Stimulated activated CD8-positive, alpha-beta memory T cell treated with anti-CD3 and anti-CD28 coated beads, Interleukin-2, amount 100 ng/mL, for 1 hour (primary cell): ENCODE measurements at places on chromosomes 7 and 10.

GRCh38 chr10:43845121-43845520 is 196.4 kb upstream of the ZNF32 start:
- no peak for DNase-seq

DNA sequence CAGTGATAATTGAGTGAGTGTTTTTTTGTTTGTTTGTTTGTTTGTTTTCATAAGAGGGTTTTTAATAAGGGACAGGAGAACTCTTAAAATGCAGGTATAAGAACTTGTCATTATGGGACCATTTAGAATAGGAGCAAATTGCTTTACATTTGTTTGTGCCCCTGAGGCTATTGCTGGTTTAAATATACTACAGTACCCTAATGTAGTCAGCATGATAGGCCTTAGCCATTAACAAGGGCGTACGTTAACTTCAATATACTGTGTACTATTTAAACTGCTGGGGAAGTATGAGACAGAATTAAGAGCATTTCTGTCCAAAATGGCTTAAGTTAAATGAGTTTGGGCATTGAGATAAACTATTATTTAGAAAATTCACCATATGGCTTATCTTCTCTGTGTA is 26.2 kb downstream of the PRKAR2B start:
- no peak for DNase-seq

GRCh38 chr7:105353752-105354328 is 34.9 kb downstream of the SRPK2 start:
- DNase-seq: no peak

DNA sequence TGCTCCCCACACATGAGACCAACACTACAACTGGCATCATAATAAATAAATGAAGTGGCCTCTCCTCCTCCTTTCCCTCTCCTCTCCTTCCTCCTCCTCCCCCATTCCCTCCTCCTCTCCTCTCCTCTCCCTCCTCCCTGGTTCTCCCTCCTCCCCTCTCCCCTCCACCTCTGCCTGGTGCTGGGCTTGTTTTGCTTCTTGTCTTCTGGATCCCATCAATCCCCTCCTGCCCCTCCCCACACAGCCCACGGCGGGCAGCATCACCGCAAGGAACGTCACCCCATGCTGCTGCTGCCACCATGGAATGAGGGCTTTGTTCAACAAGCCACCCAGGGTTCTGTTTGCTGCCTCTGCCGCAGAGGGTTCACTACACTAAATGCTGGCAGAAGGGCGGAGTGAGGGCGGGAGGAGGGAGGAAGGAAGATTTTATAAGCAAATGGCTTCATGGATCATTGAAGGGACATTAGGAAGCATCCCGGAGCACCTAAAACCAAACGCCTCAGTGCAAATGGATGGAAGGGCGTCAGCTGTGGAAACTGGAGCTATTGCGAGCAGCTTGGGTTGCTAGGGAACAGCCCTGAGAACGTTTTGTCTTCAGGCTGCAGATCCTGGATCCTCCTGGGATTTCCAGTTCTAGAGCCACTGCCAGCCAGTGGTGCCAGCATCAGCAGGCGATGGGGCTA is 379.7 kb upstream of the ZMIZ1 start:
- DNase-seq: no peak

DNA sequence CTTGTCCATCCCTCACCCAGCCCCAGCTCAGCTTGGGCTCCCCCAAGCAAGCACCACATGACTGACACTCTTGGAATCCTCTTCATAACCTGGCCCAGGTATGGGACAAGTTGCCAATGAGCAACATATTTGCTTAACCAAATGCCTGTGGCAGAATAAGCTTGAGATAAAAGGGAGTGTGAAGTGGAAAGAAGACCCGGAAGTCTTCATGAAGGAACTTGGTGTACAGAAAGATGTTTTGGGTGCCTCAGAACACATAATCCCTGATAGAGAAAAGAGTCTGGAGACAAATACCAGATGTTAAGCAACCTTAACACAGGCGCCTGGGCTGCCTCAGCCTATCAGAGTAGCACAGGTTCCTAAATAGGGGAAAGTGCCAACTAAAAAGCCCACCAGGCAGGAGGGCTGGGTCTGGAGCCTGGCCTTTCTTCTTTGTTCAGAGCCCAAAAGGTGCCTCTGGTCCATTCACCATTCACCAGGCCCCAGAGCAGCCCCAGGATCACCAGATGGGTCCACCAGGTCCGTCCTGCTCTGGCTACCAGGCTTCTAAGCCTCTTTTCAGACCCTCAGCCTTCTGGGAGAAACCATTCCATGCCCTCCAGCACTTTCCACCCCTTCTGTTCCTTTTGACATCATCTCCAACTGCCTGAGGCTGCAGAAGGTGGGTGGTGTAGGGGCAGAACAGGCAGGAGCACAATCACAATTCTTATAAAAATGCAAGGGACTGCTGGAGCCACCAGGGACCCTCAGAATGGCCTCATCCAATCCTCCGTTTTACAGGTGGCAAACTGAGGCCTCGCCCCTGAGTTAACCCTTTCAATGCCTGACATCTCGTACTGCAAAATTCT is 22.6 kb downstream of the KCNMA1 start:
- DNase-seq: no peak

GRCh38 chr7:52920977-52921376 is 114.5 kb upstream of the POM121L12 start:
- DNase-seq: no peak

DNA sequence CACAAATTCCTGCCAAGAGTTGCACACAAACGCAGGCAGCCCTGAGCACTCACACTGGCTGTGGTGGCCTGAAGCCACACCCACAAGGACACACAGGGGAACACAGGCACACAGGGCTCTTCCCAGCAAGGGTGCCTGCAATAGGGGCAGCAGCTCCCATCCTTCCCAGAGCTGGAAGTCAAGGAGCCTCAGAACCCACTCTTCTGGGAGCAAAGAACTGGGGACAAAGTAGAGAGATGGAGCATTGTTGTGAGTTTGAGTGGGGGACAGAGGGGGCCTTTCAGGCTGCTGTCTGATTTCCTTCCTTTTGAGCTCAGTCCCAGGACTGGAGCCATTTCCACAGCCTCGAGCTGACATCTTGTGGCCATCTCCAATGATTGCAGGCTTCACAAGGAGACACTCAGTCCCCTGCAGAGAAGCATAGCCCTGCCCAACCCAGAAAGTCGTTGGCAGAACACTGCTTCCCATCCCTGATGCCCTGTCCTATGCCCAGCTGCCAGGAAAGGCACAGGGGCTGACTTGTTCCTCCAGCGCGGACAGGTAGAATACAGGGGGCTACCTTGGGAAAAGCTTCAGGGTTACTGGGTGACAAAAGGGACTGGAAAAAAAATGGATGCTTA is 34.4 kb upstream of the SLF2 start:
- DNase-seq: no peak

DNA sequence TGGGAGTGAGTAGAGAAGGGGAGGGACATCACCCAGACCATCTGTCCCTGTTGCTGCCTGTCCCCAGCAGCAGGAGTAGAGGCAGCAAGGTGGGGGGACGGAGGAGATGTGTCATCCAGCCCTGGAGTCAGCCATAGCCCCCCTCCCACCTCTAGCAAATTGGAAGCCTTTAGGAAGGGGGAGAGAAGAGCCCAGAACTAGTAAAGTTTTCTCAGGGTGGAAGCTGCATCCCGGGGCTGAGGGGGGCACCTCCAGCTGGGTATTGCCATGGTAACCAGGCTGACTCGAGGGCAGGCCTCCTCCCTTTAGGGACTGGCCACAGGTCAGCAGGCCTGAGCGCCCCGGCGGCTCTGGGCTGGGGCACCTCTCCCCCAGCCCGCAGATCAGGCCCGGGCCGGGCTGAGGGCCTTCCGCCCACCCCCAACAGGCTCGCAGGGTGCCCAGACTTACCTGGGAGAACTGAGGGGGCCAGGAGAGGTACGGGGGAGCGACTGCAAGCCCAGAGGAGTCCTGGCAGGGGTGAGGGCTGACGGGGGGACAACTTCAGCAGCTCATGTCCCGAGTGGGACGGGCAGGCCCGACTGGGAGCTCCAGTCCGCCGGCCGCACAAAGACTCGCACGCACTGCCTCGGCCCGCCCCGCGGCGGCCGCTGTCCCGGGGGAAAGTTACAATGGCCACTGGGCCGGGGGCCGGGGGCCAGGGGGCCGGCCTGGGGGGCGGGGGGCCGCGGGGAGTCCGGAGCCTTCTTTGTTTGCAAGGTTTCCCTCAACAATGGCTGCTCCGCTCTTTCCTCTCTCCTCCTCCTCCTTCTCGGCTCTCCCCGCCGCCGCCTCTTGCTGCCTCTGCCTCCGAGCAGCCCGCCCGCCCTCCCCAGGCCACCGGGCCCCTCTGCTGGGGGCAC is 6.0 kb downstream of the LDB1 start:
- no peak for DNase-seq

DNA sequence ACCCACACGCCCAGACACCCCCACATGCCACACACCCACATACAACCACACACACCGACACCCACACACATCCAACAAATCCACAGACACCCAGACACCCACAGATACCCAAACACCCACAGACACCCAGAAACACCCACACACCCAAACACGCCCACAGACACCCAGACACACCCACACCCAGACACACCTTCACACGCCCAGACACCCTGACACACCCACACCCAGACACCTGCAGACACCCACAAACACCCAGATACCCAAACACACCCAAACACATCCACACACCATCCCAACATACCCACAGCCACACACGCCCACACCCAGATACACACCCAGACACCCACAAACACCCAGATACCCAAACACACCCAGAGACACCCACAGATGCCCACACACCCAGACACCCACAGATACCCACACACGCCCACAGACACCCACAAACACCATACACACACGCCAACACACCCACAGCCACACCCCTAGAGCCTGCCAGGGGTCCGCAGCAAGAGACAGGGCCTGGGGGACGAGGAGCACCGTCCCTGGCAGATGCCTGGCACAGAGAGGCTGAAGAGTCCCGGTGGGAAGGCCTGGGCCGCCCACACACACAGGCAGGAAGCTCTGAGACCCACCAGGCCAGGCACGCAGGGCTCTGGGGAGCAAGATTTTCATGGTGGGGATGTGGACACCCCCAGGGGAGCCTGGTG is 28.5 kb downstream of the CYP2W1 start:
- no peak for DNase-seq

GRCh38 chr7:46224363-46224762 is 303.3 kb upstream of the IGFBP3 start:
- DNase-seq: no peak

- DNase-seq: no peak
These were observed 51.7 kb downstream of the HSPA12A start for GRCh38 chr10:116690356-116691322.

DNA sequence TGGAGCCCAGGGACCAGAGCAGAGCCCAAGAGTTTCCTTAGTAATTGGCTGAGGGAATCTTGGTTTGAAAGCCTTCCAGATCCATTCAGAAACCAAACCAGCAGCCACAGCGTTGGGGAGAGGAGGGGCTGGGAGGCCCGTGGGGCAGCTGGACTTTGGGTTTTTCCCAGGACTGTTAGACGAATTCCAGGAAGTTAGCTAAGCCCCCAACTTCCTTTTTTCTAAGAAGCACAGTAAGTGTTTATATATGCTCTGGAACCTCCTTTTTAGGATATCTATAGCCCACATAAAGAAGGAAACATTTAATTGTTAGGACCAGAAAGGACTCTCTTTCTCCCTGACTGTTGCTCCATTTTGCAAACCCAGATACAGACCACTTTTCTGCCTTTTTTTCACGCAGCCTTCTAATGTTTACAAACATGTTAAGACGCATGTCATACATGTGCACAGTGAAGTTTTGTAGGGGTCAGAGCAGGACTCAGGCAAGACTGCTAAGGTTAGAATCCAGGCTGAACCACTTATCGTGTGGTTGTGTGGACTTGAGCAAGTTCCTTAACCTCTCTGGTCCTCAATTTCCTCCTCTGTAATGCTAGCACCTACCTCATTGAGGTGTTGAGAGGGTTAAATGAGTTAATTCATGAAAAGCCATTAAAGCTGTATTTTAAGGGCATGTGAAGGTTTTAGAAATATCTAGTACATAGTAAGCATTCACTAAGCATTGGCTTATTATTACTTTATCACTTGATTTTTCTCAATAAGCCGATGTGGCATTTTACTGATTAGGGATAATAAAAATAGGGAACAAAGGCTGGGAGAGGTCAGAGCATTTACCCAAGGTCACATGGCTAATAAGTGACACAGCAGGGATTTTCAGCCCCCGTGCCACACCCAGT is 42.4 kb downstream of the TBATA start:
- DNase-seq: no peak

DNA sequence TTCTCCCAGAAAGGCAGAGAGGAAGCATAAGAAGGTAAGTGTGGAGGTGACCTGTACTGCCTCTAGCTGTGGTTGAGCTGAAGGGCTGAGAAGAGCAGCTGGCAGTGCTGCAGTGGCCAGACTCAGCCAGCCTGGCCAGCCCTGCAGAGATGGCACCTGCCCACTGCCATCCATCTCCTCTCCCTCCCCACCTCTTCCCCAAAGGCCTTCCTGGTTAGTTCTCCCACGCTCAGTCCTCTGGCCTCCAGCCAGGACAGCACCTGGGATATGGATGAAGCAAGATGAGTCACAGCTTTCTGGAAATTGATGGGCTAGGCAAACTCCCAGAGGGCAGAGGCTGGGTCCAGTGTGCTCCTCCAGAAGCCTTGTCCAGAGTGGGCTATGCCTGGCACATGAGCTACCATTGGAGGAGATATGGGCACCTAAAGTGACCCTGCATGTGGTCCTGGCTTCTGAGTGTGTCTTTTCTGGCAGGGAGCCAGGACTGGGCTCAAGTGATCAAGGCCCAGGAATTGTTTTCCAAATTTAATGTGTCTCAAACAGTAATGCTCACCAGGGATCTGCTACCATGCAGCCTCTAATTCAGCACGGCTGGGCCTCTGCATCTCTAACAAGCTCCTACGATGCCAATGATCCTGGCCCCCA is 81.0 kb upstream of the CACUL1 start:
- DNase-seq: no peak

DNA sequence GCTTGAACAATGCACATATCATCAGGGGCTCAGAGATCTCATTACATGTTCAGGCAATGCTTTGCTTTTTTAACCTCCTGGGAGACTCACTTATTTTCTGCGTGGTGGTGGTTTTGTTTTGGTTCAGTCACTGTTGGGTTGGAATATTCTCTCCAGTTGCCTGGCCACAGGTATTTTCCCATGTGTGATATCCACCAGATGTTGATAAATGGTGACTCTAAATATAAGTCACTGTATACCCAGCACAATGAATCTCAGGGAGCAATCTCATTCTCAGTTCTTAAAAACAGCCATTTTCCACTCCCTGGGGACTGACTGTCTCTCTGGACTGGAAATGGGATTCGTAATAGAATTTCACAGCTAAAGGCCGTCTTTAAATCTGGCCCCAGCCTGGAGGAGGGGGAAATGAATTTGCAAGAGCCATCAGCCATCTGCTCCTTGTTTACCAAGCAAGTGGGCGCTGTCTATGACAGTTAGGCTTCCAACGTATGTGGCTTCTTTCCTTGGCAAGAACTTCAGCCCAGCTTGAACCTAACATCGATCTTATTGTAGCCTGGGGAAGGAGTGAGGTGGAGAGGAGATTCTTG is 1106.2 kb downstream of the NRG3 start:
- no peak for DNase-seq

DNA sequence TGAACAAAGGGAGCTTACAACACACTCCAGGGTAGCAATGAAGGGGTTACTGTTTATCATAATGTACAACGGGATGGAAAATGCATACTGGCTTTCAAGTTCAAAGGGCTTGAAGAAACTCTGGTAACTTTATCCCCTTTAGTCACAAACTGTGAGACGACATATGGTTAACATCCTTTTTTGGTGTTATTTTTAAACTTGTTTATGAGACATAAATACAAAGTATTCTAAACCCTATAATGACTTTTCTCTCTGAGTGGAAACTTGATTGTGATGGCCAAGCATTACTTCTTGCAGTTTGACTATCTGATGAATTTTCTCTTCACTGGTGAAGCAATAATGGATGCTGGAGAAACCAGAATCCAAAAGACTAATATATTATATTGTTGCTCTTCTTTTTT is 62.0 kb upstream of the SEMA3A start:
- DNase-seq: no peak
